ENCODE measurements at places on chromosomes 5 and 9.

GRCh38 chr5:133354323-133355185 is 257.8 kb downstream of the FSTL4 start:
- DNase-seq = no peak
- no peaks in the 10 kb centered on the region for H3K36me3 ChIP-seq
- no peak overlapping the region for H3K4me3 ChIP-seq
- no peak overlapping the region for H3K27ac ChIP-seq
- H3K27me3 ChIP-seq = no peaks in the 10 kb centered on the region

- no peaks in the 10 kb centered on the region for H3K27me3 ChIP-seq
- H3K4me3 ChIP-seq = no peak overlapping the region
- no peak for DNase-seq
- H3K36me3 ChIP-seq = no peaks in the 10 kb centered on the region
- H3K27ac ChIP-seq = no peak overlapping the region
These were observed 136.2 kb downstream of the BARX1 start for GRCh38 chr9:93818827-93819472.

GRCh38 chr9:137446851-137447471 is 5.8 kb upstream of the ENTPD8 start:
- H3K36me3 ChIP-seq = peaks cover 11% of the 10 kb centered on the region
- H3K27me3 ChIP-seq = no peaks in the 10 kb centered on the region
- no peak overlapping the region for H3K27ac ChIP-seq
- H3K4me1 ChIP-seq = no peaks in the 10 kb centered on the region
- no peak for DNase-seq
- no peak overlapping the region for H3K4me3 ChIP-seq

- H3K4me1 ChIP-seq = no peaks in the 10 kb centered on the region
- H3K27me3 ChIP-seq = no peaks in the 10 kb centered on the region
- no peaks in the 10 kb centered on the region for H3K36me3 ChIP-seq
- no peak for DNase-seq
- H3K4me3 ChIP-seq = no peak overlapping the region
These were observed 229.7 kb downstream of the TLE4 start for GRCh38 chr9:79801459-79801858.

DNA sequence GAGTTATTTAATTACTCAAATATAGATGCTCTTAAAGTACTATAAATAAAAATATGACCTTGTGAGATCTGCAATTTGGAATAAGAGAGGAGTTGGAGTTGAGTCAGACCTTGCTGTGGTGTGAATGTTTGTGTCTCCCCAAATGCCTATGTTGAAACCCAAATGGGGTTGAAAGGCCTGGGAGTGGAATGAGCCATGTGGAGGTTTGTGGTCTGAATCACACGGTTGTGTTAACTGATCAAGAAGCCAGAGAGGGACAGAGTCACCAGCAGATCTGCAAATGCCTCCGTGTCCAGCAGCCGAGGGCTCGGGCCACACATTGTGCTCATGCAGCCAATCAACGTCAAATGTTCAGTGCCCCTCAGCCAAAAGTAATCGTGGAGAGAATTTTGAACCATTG is 404.4 kb downstream of the ICE1 start:
- H3K4me1 ChIP-seq = no peaks in the 10 kb centered on the region
- H3K36me3 ChIP-seq = no peaks in the 10 kb centered on the region
- H3K27ac ChIP-seq = no peak overlapping the region
- H3K4me3 ChIP-seq = no peak overlapping the region
- peak; percentile 10 for DNase-seq
- no peaks in the 10 kb centered on the region for H3K27me3 ChIP-seq

DNA sequence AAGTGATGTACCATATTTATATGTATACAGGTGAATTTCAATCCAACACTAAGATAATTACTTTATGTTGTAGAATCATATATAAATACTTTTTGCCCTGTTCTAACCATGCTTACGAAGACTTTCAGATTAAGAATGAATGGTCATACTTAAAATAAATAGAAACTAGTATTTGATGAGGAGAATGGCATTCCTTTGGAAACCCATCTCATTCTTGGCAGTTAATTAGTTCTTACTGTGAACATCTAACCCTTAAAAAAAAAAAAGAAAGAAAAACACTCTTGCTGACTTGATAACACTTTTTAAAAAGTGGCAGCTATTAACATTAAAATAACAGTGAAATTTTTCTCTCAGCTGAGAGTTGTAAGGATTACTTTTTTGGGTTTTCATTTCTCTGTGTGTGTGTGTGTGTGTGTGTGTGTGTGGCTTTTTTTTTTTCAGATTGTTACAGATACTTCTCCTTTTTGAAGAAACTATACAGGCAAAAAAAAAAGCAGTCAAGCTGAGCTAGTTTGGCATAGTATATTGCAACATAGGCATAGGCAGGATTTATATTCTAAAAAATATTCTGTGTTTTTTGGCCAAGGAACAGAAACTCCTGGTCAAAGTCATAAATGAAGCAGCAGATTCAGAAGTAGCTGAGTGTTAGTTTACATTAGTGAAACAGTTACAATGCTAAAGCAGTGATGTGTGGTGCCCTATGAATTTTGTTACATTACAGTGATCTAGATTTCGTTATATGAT is 163.5 kb downstream of the CD180 start:
- H3K36me3 ChIP-seq = peaks cover 4% of the 10 kb centered on the region
- H3K4me1 ChIP-seq = no peaks in the 10 kb centered on the region
- H3K27ac ChIP-seq = no peak overlapping the region
- no peaks in the 10 kb centered on the region for H3K27me3 ChIP-seq
- no peak for DNase-seq

GRCh38 chr5:29889051-29889450 is 1304.4 kb upstream of the CDH6 start:
- H3K36me3 ChIP-seq = no peaks in the 10 kb centered on the region
- H3K27ac ChIP-seq = no peak overlapping the region
- H3K27me3 ChIP-seq = no peaks in the 10 kb centered on the region
- no peak for DNase-seq

- no peaks in the 10 kb centered on the region for H3K27me3 ChIP-seq
- H3K36me3 ChIP-seq = no peaks in the 10 kb centered on the region
- DNase-seq = no peak
- no peaks in the 10 kb centered on the region for H3K4me1 ChIP-seq
These were observed 8.5 kb upstream of the ITGA1 start for GRCh38 chr5:52779213-52779612.

GRCh38 chr9:131727795-131728545 is 11.9 kb downstream of the RAPGEF1 start:
- no peaks in the 10 kb centered on the region for H3K27me3 ChIP-seq
- no peak overlapping the region for H3K27ac ChIP-seq
- peaks cover 12% of the 10 kb centered on the region for H3K4me1 ChIP-seq
- H3K36me3 ChIP-seq = no peaks in the 10 kb centered on the region
- no peak for DNase-seq

GRCh38 chr5:126810596-126811380 is 33.9 kb downstream of the LMNB1 start:
- DNase-seq = no peak
- no peaks in the 10 kb centered on the region for H3K4me1 ChIP-seq
- no peaks in the 10 kb centered on the region for H3K27me3 ChIP-seq
- no peak overlapping the region for H3K27ac ChIP-seq
- H3K4me3 ChIP-seq = no peak overlapping the region

- H3K27ac ChIP-seq = no peak overlapping the region
- H3K36me3 ChIP-seq = no peaks in the 10 kb centered on the region
- no peaks in the 10 kb centered on the region for H3K4me1 ChIP-seq
- H3K27me3 ChIP-seq = no peaks in the 10 kb centered on the region
- no peak overlapping the region for H3K4me3 ChIP-seq
These were observed 472.8 kb downstream of the BRINP1 start for GRCh38 chr9:118896324-118897000.

GRCh38 chr5:81817980-81818379 is 67.1 kb upstream of the SSBP2 start:
- no peaks in the 10 kb centered on the region for H3K4me1 ChIP-seq
- no peak for DNase-seq
- no peak overlapping the region for H3K27ac ChIP-seq

DNA sequence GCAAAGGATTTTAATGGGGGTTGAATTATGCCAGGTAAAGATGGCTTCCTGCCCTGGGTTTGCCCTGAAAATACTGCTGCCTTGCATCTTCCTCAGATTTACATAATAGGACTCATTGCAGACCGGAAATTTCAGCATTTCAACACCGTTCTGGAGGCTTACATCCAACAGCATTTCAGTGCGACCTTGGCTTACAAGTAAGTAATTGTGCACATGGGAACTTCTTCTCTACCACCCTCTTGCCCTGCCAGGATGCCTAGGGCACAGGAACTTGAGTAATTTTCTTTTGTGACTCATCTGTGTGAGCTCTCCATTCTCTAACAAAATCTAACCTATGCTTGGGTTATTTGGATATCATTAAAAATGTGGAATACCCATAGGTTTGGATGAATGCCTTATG is 80.2 kb downstream of the DOCK2 start:
- no peak overlapping the region for H3K4me3 ChIP-seq
- H3K36me3 ChIP-seq = no peaks in the 10 kb centered on the region
- peak; percentile 22 for DNase-seq
- H3K27me3 ChIP-seq = no peaks in the 10 kb centered on the region
- H3K4me1 ChIP-seq = no peaks in the 10 kb centered on the region
